ENCODE measurements at places on chromosomes 7 and 10. TPM values are rescaled to one million over a fixed set of nuclear protein-coding genes. Genes with fewer than 3 reads are reported as not detected.

The TMEM213 gene
- not detected for total RNA-seq

The PSD gene
- total RNA-seq: 0.50 TPM

The NODAL gene
- total RNA-seq: not detected

DNA sequence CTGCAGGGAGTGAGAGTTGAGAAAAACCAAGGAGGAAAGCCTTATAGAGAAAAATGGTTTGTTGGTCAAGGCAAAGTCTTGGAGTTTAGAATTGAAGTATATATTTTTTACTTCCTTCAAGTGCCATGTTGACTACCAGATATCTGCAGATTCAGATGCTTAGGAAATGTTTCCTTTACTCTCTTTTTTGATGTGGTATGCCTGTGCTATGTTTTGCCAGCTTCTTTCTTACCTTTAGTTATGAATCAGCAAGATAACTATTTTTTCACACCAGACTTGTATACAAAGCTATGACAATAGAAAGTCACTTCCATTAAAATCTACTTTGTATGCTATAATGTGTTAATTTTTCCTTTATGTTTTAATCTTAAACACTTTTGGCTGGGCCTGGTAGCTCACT, 3.6 kb downstream of the R3HCC1L start:
- no peak for DNase-seq

The GPR26 gene
- not detected for total RNA-seq

The CCL26 gene
- total RNA-seq: not detected

The CPVL gene
- 72.6 TPM for total RNA-seq

- no peak for DNase-seq
Observed at GRCh38 chr7:93861325-93861949, 29.1 kb downstream of the TFPI2 start.

The KCNH2 gene
- total RNA-seq: 107 TPM

DNA sequence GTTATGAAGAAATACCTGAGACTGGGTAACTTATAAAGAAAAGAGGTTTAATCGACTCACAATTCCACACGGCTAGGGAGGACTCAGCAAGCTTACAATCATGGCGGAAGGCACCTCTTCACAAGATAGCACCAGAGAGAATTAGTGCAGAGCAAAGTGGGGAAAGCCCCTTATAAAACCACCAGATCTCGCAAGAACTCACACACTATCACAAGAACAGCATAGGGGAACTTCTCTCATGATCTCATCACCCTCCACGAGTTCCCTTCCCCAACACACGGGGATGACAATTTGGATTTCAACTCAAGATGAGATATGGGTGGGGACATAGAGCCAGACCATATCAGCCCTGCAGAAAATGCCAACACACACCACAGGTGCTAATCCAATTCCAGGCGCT, 218.7 kb downstream of the PARD3 start:
- DNase-seq: no peak

GRCh38 chr10:26439406-26440087, 1.4 kb downstream of the APBB1IP start:
- DNase-seq: no peak

- peak; percentile 84 for DNase-seq
Observed at GRCh38 chr10:24723788-24724380, at the start of gene ARHGAP21. ARHGAP21 (minus strand) TSS chr10:24723887; CDS start chr10:24721899, 1,988 bp downstream.

GRCh38 chr7:105413887-105414437, 25.2 kb upstream of the SRPK2 start:
- no peak for DNase-seq

- DNase-seq: no peak
Observed at GRCh38 chr10:115918812-115919211, 354.2 kb downstream of the GFRA1 start.

DNA sequence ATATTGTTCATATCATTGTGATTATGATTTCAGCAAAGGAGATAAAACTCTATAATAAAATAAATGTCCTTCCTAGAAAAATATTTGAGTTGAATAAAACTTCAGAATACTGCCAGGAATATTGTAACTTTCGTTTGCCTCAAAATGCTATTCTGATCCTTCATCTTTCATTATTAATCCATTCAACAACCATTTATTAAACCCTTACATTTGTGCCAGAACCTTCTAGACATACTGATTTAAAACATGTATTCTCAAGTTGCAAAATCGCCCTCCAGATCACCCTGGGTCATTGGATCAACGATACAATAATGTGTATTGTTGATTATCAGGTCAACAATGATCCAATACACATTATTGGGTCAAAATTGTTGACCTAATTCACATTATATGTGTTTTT, 759.8 kb downstream of the CNTNAP2 start:
- no peak for DNase-seq

DNA sequence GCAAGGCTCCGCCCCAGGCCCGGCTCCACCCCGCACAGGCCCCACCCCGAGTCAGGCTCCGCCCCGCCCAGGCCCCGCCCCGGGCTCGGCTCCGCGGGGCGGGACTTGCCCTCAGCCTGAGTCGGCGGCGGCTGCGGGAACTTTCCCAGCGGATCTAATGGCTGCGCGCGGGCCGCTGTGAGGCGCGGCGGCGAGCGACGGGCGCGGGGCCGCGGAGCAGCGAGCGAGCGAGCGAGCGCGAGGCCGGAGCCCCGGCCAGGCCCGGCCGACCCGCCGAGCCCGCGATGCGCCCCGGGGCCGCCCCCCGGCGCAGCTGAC, at the start of gene INPP5A:
INPP5A (plus strand) TSS at position 104 of the 318 bp plus-strand sequence. CDS start 310 bp downstream, outside the sequence.
- DNase-seq: no peak

The ABCA13 gene
- 0.20 TPM for total RNA-seq

DNA sequence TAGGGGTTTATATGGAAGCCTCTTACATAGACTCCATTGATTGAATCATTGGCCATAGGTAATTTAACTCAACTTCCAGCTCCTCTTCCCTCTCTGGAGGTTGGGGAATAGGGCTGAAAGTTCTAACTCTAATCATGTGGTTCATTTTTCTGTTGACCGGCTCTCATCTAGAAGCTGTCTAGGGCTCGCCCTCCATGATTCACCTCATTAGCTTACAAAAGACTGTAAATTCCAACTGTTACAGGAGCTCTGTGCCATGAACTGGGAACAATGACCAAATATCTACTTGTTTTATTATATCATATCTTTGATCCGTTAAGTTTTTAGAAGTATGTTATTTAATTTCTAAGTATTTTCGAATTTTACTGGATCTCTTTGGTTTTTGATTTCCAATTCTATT, 263.0 kb downstream of the TCF7L2 start:
- DNase-seq: no peak

DNA sequence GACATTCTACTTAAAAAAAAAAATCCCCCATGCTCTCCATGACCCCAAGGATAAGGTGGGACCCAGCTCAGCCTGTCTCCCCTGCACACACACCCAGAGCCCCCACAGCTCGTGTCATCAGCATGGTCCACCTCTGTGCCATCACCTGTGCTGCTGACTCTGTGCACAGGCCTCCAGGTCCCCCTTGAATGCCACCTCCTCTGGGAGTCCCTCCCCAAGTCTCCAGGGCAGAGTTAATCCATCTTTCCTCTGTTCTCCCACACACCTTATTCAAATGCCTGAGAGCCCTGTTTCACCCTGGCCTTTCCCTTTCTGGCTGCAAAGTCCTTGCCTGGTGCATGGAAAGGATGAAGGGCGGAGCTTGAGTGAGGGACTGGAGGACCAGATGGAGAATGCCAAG, 194.1 kb upstream of the LYZL2 start:
- DNase-seq: no peak
